ENCODE measurements at places on chromosomes 13 and 19. TPM values are rescaled to one million over a fixed set of nuclear protein-coding genes. Genes with fewer than 3 reads are reported as not detected.

DNA sequence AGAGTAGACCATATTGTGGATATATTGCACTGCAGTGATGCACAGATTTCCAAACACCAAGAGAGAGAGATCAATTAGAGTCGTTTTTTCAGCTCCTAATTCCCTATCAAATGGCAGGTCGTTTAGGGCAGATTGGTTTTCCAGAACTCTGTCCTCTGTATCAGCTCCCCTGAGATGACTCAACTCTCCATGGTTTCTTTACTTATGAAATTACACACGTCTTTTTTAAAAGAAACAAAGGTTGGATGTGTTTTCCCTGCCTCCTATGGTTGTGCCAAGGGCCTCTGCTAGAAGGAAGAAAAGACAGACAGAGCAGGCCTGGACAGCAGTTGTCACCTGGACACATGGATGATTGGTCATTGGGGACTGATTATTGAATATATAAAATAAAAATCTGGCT is 478.1 kb upstream of the NBEA start:
- no peak for DNase-seq

- DNase-seq, result no peak
Measured at GRCh38 chr19:56866538-56866937, 26.0 kb upstream of the PEG3 start.

DNA sequence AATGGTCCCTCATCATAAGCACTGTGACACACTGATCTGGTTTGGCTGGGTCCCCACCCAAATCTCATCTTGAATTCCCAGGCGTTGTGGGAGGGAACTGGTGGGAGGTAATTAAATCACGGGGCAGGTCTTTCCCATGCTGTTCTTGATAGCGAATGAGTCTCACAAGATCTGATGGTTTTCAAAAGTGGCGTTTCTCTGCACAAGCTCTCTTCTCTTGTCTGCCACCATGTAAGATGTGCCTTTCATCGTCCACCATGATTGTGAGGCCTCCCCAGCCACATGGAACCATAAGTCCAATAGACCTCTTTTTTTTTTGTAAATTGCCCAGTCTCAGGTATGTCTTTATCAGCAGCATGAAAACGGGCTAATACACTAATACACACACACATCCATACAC is 6.9 kb upstream of the GPR4 start:
- no peak for DNase-seq

DNA sequence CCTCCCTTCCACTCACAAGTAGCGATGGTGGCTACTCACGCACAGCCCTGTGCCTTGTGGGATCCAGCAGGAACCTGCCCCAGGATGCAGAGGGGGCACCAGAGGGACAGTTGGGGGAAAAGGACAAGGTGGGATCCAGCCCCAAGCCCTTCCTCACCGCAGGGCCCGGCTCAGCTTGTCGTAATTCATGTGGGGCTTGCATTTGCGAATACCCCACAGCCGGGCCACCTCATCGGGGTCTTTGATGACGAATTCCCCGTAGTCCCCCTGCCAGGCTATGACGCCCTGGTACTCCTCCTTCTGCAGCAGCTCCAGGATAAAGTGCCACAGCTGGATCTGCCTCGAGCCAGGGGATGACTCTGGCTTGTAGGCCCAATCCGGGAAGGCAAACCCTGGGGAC is 18.5 kb downstream of the ERFL start:
- no peak for DNase-seq

GRCh38 chr13:24564881-24565280 is 52.3 kb upstream of the PARP4 start:
- no peak for DNase-seq

DNA sequence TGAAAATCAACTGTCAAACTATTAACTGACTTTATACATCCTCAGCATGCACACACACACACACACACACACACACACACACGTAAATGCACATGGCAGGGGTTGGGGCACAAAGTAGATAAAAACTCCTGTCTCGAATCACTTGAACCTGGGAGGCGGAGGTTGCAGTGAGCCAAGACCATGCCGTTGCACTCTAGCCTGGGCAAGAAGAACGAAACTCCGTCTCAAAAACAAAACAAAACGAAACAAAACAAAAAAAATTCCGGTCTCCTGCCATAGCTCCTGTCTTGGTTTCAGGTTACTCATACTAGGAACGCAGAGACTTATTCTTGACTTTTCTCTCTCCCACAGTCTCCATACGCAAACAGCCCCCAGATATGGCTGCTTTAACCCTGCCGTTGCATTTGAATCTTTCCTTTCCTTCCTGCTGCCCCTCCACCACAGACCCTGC is 148.9 kb downstream of the SHISA2 start:
- DNase-seq, result no peak

GRCh38 chr13:92821324-92821723 is 405.3 kb upstream of the GPC6 start:
- DNase-seq, result no peak

DNA sequence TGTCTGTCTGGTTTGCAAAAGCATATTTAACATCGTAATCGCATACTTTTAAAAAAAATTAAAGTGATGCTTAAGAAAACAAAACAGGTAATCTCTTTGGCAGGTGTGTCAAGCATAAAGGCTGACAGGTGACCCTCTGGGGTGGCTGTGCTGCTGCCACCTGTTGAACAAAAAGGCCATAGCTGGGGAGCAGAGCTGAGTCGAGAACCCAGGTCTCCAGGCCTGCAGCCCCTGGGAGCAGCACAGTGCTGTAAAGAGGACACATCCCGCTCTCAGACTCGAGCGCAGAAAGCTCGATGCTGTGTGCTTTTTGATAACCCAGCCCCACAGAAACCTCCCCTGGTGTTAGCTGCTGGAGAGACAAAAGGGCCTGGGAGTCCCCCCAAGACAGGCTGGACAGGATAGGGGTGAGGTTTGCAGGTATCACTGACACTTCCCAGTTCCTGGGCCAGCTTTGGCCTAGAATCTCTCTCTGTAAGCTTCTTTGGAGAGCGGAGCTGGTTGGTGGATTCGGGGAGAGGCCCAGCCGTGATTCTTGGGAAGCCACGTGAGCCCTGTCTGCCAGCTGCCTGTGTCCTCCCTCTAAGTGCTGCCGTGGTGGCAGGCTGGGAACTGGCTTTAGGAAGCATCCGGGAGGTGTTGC is 66.9 kb downstream of the C13orf42 start:
- no peak for DNase-seq

GRCh38 chr13:109274188-109274821 is 512.1 kb downstream of the IRS2 start:
- DNase-seq, result peak; percentile 22

The ELANE gene
- polyA plus RNA-seq, result 0.50 TPM

- DNase-seq, result no peak
Measured at GRCh38 chr19:6639439-6639838, 30.5 kb downstream of the TNFSF14 start.

GRCh38 chr19:42295831-42296525 is 6.0 kb upstream of the PRR19 start:
- peak; percentile 93 for DNase-seq

Measured in testis (tissue), 5 donors.